ENCODE measurements at places on chromosomes 3 and 15.

GRCh38 chr3:50447290-50447840 is 56.1 kb downstream of the CACNA2D2 start:
- peak; percentile 9 for DNase-seq

DNA sequence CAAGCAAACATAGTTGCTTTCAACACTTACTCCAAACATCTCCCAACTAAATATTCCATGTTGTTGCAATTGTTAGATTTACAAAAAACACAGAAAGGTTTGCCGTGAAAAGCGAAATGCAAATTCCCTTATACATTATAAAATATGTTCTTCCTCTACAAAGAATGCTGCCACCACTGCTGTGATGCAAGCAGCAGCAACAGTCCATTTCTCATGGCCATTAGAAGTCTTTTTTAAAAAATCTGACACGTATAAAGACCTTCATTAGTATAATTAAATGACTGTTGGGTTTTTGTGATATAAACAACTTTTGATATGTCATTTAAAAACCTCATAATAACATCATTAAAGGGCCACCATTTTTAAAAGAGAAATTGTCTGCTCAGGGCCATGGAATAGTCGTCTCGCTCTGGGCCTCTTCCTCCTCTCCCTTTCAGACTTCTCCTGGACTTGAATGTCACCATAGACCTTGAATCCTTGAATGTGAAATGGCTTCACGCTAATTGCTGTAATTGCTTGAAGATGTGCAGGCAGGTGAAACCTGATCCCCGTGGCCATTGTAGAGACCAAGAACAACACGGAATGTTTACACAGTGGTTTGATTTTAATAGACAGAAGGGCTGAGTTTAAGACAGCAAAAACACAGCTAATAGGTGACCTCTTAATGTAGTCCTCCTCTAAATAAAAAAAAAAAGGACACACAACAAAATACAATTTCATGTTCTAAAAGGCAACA is 450.4 kb downstream of the FOXP1 start:
- no peak for DNase-seq

- no peak for DNase-seq
Measured at GRCh38 chr15:69105451-69105985, 54.9 kb upstream of the GLCE start.

- peak; percentile 27 for DNase-seq
Measured at GRCh38 chr3:143119974-143120715, 574 bp downstream of the CHST2 start.

GRCh38 chr3:194284351-194284750 is 66.8 kb downstream of the CPN2 start:
- no peak for DNase-seq

GRCh38 chr3:46629551-46630517 is 17.5 kb downstream of the FAM240A start:
- DNase-seq, result peak; percentile 77

DNA sequence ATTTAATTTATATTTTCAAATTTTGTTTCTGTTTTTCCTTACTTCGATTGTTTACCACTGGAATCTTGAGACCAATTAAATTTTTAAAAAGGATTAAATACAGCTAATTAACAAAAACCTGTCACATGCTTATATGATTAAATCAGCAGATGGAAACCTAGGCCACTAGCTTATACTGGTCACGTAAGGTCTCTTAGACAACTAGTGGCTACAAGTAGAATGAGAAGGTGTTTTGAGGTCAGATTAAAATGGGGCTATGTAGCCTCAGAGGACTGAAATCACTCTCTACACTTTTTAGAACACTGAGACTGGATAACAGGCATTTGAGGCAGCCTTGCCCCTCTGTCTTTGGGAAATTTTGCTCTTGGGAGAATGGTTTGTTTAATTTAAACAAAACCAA is 246.5 kb upstream of the ONECUT1 start:
- DNase-seq, result no peak

- no peak for DNase-seq
Measured at GRCh38 chr3:39232859-39233258, 40.5 kb upstream of the XIRP1 start.

GRCh38 chr3:128805772-128806171 is 73.6 kb upstream of the ACAD9 start:
- DNase-seq, result no peak

- DNase-seq, result no peak
Measured at GRCh38 chr3:97736928-97737327, 27.6 kb upstream of the ARL6 start.

GRCh38 chr3:157857440-157857839 is 248.8 kb downstream of the SHOX2 start:
- no peak for DNase-seq

DNA sequence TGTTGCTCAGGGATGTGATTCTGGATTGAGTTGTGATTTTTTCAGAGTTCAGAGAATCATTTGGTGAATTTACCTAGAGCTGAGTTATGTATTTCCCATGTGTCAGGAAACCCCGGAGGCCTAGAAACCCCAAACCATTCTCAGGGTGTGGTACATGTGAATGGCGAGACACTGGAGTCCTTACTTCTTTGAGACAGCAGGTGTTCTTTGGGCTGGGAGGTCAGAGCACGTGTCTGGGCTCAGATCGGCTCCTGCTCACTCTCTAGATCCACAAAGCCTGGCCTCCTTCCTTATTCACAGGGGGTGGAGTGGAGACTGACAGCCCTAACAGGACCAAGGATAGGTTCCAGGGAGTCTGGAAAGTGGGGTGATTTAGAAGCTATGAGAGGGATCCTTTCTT is 145.8 kb downstream of the CHDH start:
- DNase-seq, result no peak

DNA sequence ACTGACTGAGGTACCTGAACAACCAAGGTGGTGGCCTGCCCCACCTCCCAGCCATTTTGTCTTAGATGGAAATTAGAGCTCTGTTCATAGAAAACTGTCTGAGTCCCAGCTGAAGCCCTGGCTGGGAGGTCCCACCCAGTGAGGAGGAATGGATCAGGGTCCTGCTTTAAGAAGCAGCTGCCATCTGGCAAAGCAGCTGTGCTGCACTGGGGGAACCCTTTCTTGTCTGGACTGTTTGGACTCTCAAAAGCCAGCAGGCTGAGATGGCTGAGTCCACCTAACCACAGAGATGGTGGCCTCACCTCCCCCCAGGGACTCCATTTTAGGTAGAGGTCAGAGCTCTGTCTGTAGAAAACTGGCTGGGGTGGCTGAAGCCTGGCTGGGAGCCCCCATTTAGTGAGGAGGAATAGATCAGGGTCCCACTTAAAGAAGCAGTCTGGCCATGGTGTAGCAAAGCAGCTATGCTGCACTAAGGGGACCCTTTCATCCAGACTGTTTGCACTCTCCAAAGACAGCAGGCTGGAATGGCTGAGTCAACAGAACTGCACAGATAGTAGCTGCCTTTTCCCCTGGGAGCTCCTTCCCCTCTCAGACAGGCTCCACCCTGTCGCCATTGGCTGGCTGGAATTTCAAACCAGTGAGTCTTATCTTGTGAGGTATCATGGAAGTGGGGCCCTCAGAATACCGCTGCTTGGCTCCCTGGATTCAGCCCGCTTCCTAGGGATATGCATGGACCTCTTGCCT is 116.9 kb downstream of the EPHA6 start:
- no peak for DNase-seq

DNA sequence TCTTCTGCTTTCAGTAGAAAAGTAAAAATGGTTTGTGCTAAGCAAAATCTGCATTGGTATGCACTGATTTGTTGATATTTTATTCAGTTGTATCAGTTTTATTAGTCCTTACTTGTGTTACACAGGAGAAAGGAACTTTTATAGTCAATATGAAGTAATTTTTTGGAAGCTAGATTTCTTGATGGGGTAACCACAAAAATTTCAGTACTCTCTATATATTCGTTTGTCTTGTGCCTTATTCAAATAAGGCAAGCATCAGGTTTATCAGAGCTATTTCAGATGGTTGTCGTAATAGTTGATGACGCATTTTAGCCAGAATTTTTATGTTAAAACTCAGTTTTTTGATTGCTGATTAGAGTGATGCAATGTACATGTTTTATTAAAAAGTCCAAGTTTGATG is 50.7 kb upstream of the NIPA1 start:
- no peak for DNase-seq

DNA sequence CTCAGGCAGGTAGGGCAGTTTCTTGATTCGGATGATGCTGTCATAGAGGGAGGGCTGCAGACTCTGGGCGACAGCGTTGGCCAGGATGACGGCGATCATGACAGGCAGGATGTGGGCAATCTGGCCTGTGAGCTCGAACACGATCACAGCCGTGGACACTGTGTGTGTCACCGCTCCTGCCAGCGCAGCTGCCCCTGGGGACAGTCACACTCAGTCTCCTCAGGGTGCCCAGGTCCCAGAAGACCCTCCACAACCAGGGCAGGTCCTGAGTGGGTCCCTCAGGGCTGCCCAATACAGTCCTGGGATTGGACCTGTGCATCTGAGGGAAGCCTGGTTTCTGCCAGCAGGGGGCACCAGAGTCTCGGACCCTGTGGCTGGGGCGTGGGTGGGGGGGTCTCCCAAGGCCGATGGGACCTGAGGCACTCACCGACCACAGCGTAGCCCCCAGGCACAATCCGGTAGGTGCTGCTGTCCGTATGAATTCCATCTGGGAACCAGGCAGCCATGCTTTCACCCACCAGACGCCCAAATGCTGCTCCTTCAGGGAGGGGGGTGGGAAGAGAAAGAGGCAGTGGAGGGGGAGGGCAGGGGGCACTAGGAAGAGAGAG is 7.2 kb downstream of the CLCN2 start:
- DNase-seq, result peak; percentile 71

- no peak for DNase-seq
Measured at GRCh38 chr15:29064731-29065130, 179.0 kb downstream of the APBA2 start.

DNA sequence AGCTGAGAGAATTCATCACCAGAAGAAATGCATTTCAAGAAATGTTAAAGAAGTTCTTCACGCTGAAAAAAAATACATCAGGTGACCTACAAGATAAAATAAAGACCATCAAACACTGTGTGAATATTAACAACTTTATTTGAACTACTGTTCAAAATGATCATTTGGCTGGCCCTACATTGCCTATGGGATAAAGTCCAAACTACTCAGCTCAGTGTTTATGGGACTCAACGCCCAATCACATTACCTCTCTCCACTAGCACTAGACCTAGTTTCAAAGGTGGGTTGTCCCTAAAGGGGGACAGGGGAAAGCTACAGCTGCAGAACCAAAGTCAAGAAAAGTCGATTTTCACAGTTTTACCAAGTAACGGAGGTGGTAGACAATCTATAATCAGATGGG is 62.0 kb downstream of the DLG1 start:
- no peak for DNase-seq

GRCh38 chr15:76905013-76905839 is at the start of gene SCAPER:
Gene SCAPER (minus strand): TSS chr15:76905340. CDS start chr15:76883817, 21,523 bp downstream.
- peak; percentile 92 for DNase-seq

GRCh38 chr3:10968401-10968800 is 24.1 kb upstream of the SLC6A1 start:
- no peak for DNase-seq

GRCh38 chr3:193826159-193826795 is 233.3 kb downstream of the OPA1 start:
- DNase-seq, result no peak

- DNase-seq, result no peak
Measured at GRCh38 chr3:60588806-60589205, 662.4 kb downstream of the FHIT start.

DNA sequence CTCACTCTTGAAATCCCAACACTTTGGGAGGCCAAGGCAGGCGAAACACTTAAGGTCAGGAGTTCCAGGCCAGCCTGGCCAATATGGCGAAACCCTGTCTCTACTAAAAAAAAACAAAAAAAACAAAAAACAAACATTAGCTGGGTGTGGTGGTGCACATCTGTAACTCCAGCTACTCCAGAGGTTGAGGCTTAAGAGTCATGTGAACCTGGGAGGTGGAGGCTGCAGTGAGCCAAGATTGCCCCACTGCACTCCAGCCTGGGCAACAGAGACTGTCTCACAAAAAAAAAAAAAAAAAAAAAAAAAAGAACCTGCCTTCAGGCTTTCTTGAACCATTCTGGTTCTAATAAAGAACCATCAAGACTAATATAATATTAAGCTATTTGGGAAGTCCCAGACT is 16.5 kb downstream of the ARPP19 start:
- no peak for DNase-seq

- peak; percentile 72 for DNase-seq
Measured at GRCh38 chr3:13495921-13496723, 16.0 kb downstream of the HDAC11 start.

GRCh38 chr3:59884409-59884808 is 834.6 kb upstream of the CFAP20DC start:
- DNase-seq, result no peak

DNA sequence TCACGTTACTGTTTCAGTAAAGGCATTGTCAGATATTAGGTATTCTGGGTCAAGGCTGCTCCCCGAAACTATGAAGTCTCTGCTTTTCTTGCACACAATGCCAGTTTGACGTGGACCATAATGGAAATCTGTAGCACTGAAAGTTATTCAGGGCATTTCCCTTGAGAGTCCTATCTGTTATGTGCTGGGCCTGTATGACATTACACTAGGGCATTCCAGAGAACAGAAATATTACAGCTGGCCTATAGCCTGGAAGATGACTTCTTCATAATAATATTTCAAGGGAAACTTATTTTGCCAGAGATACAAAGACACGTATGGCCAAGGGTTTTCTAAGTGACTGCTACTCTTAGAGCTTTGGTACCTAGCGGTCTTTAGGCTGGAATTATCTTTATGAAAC is 613.6 kb upstream of the CBLB start:
- no peak for DNase-seq

DNA sequence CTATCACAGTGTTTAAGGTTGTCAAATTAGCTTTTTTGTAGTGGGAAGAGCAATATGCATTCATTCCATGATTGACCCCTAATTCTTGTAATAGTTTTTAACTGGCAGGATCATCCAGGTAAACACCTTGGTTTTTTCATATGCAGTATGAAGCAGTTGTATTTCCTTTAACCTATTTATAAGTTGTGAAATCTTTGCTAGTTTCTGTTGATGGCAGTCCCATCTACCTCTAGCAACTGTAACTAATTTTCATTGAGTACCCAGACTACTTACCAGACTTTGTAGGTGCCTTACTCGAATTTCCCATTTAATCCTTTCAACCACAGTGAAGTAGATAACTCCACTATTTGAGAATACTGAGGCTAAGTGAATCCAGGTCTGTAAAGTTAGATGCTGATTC is 6.1 kb downstream of the FXR1 start:
- DNase-seq, result no peak

DNA sequence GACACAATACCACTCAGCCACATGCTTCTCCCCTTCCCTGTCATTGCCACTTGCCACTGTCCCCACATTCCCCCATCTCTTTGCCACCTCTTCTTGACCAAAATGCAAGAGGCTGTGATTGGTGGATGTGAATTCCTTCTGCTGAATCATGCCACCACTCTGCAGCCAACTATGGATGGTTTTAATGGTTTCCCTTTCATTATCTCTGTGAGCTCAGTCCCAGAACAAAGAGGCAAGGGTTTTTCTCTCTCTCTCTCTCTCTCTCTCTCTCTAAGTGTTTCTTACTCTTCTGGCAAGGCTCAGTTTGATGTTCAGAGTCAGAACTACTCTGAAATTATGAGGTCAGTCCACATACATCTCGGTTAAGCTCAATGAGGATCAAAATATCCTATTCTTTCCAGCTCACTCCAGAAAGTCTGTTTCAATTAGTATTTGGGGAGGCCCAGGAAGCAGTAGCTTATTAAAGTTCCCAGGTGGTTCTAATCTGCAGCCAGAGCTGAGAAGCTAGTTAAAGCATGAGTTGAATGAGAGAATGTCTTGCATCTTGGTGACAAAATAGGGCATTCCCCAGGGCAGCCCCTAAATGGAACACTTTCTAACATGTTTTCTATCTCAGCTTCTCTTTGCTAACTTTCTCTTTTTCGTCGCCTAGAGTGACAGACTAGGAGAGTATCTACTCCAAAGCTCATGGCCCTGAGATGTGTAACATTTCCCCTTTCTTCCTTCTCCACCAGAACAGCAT is 8.5 kb upstream of the ILDR1 start:
- peak; percentile 23 for DNase-seq

Measured in CD4-positive, alpha-beta T cell treated with Interleukin-10 for 1 hour (primary cell).